HepG2 (cell line): ENCODE measurements at places on chromosomes 12 and 14.

- no peak for DNase-seq
Measured at GRCh38 chr14:94112513-94113063, 2.1 kb downstream of the IFI27 start.

- no peak for DNase-seq
Measured at GRCh38 chr14:36646664-36647416, 14.8 kb upstream of the PAX9 start.

DNA sequence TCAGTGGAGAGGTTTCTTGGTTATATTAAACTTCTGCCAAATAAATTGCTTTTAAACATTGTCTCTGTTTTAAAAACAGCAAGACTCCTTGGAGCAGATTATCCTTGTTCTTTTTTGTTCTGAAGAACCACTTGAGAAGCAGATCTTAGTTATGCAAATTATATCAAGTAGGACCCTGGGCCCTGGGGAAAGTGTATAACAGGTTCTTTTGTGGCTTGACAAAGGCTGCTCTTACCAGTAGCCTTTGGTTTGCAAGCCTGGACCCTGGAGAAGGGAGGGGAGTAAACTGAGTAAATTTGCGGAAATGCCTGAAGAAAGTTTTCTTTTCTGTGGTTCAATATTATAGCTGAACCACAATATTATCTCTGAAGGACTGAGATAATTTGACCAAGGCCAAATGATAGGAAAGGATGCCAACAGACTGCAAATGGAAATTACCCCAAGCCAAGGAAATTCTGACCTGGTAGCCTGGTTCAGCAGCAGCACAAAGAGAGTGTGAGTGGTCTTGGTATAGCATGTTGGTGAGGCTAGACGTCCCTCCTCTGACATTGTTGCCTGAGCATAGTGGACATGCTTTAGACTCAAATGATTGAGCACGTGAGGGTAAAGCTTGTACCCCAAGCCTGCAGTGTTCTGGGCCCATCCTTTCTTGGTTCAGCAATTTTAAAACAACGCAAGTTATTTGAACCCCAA is 30.4 kb upstream of the SIX1 start:
- DNase-seq, result no peak

GRCh38 chr14:61444215-61444768 is 122.9 kb downstream of the PRKCH start:
- DNase-seq, result no peak

- DNase-seq, result no peak
Measured at GRCh38 chr14:64653900-64654245, 50.4 kb upstream of the PLEKHG3 start.
